ENCODE measurements at places on chromosomes 6 and 20.

GRCh38 chr20:60063739-60064380 is 105.6 kb downstream of the CDH26 start:
- DNase-seq: no peak

GRCh38 chr20:32560989-32561830 is 23.9 kb downstream of the NOL4L start:
- no peak for DNase-seq

DNA sequence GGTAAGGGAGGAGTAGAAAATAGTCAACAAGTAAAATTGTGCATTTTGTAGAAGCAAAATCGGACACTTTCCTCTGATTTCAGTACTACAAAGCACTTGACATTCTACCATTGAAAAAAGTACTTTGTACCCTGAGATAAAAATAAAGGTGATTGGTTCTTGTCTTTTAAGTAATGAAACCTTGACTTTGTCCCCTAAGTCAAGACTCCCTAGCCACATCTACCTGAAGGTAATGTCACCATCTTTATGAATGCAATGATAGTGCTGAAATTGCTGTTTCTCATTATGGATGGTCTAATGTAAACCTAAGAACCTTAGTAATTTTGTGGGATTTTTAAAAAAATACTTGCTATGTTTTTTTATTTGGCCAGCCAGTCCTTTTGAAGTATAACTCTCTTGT is 2.4 kb upstream of the MAN1A1 start:
- no peak for DNase-seq

DNA sequence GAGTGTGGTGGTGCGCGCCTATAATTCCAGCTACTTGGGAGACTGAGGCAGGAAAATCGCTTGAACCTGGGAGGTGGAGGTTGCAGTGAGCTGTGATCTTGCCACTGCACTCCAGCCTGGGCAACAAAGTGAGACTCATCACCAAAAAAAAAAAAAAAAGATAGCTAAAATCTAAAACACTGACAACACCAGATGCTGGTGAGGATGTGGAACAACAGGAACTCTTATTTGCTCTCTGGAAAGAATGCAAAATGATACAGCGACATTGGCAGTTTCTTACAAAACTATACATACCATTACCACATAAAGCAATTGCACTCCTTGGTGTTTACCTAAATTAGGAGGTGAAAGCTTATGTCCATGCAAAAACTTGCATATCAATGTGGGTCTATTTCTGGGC is 63.5 kb upstream of the SMIM29 start:
- DNase-seq: no peak

- no peak for DNase-seq
Observed at GRCh38 chr6:27157459-27158315, 89.8 kb upstream of the PRSS16 start.

Data from NK-92 treated with Interleukin-12 subunit alpha and Interleukin-12 subunit beta, amount 100 ng/mL, for 24 hours (cell line).